Adrenal gland (tissue), 19 donors: ENCODE measurements at places on chromosomes 2 and 18. TPM values are rescaled to one million over a fixed set of nuclear protein-coding genes. Genes with fewer than 3 reads are reported as not detected.

PTCD3 gene
- 173 TPM for total RNA-seq

GNLY gene
- total RNA-seq, result 0.28 TPM

CXCR4 gene
- 344 TPM for total RNA-seq

SAG gene
- total RNA-seq, result not detected

SMIM21 gene
- not detected for total RNA-seq

CAPN13 gene
- total RNA-seq, result 0.14 TPM
